ENCODE measurements at places on chromosomes 5 and 9. TPM values are rescaled to one million over a fixed set of nuclear protein-coding genes. Genes with fewer than 3 reads are reported as not detected.

GRCh38 chr5:170430866-170431437 lies 41.8 kb upstream of the KCNMB1 start:
- no peak overlapping the region for H3K27ac ChIP-seq
- H3K36me3 ChIP-seq = no peaks in the 10 kb centered on the region
- H3K27me3 ChIP-seq = no peaks in the 10 kb centered on the region
- DNase-seq = no peak
- peaks cover 7% of the 10 kb centered on the region for H3K4me1 ChIP-seq
- H3K4me3 ChIP-seq = no peak overlapping the region

DNA sequence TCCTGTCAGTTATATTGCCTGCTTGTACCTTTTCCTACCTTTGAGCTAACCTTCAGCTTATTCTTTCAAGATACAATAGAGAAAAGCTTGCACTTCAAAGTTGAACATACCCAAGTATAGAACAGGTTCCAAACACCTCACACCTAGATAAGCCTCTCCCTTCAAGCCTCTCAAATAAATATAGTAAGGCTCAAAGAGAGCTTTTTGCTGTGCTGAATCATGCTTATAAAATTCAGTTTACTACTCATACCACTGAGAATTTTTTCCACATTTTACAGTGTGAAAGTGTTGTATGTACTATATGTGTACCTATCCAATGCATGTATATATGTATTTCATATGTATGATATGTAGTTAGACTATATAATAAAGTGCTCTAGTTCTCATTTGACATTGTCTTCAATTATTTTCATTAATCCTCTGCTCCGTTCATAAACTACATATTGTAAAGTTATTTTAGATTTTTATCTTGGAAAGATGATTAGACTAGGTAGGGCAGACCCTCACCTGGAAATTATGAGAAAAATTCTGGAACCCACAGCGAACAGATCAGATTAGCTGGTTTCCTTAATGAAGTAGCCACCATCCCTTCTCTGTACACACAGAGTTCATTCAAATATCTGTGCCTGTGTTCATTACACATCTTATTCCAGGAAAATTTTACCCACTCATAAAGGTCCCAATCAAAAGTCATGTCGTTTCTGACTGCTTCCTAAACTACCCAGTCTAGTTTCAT lies 149.2 kb upstream of the RGMB start:
- no peak for DNase-seq
- H3K36me3 ChIP-seq = no peaks in the 10 kb centered on the region
- H3K4me3 ChIP-seq = no peak overlapping the region
- no peaks in the 10 kb centered on the region for H3K4me1 ChIP-seq
- no peaks in the 10 kb centered on the region for H3K27me3 ChIP-seq

ELAVL2 gene
- total RNA-seq = not detected

FGF10 gene
- total RNA-seq = 1.9 TPM

WNT8A gene
- total RNA-seq = not detected
